ENCODE measurements at places on chromosomes 4 and X.
A peak's percentile ranks its signal among the peaks of the same experiment; 100 is the strongest.

DNA sequence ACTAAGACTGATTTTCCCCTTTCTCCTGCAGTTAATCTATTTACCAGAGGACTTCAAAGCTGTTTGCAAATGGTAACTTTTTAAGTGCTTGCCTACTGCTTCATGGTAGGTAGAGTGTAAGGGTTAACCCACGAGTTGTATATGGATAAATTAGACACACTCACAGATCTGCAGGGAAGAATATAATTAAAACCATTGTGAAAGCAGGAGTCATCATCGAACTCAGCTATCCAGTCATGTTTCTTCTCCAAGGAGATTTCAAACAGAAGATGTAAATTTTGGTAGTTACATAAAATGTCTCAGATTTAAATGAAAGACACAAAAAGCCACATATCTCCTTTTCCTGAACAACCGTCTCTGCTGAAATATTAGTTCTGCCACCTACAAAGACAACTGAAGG, 549 bp upstream of the XG start:
- DNase-seq = no peak

DNA sequence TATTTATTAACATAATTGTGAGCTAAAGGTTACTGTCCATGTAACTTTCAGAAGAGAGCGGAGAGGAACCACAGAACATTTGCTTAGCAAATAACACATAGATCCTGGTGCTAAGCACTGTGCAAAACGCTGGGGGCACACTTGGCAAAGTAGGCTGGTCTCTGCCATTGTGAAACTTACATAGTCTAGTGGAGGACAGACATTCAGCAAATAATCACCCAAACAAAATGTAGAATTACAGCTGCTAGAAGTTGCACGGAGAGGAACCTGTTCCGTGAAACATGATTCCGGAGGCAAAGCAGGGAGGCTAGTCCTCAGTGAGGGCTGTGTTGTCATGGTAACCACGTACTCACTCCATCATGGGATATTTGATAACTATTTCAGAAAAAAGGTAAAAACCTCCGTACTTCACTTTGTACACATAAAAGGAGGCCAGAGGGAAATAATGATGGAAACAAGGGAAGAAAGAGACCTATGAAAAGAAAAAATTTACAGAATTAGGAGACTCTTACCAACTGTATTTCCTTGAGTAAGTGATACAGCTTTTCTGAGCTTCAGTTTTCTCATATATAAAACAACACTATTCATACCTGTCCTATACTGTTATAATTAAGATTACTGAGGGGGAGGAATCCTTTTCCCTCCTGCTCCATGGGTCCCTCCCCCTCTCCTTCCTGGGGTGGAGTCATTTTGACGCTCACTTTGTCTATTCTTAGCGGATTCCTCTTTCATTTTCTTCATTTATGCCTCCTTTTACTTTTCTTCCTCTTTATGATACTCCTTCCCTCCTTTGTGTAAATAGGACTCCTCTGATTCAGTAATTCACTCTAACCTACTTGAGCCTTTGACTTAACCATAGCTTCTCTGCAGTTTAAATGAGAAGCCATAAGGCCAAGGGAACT, 825 bp upstream of the RASGEF1B start:
- peak; percentile 30 for DNase-seq

- peak; percentile 87 for DNase-seq
These were observed at the start of gene TIMP1 for GRCh38 chrX:47581731-47582647. Gene TIMP1 (plus strand): TSS chrX:47582436. CDS start chrX:47583416, 980 bp downstream.

- no peak for DNase-seq
These were observed 16.1 kb upstream of the HPF1 start for GRCh38 chr4:169773889-169774288.

GRCh38 chr4:138487230-138487629, 245.1 kb upstream of the SLC7A11 start:
- no peak for DNase-seq

DNA sequence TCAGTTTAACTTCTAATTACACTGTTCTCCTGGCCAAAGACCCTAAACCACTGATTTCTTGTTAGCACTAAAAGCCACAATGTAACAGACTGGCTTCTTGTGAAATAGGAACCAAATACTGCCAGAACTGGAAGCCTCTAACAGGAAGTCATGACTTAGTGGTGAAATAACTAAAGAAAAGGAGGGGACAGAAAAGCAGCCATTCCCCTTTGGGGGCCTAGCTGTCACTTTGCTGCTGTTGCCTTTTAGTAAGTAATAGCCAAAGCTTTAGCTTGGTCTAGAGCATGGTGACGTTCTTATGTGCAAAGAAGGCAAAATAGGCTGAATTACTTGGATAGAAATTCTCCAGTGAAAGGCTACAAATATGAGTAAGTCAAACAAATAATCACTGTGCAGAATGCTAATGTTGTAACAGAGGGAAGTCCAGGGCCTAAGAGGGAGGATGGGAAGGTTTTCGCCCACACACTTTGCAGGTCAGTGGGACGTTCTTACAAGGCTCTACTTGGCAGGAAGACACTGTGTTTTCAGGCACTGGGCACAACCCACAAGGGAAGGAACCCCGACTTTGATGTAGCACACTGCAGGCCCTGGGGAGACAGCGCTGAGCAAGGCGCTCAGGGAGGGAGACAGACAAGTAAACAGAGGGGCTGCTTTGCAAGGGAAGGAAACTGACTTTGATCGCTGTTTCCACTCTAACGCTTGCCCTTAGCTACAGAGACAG, 16.7 kb downstream of the GAB3 start:
- peak; percentile 55 for DNase-seq

DNA sequence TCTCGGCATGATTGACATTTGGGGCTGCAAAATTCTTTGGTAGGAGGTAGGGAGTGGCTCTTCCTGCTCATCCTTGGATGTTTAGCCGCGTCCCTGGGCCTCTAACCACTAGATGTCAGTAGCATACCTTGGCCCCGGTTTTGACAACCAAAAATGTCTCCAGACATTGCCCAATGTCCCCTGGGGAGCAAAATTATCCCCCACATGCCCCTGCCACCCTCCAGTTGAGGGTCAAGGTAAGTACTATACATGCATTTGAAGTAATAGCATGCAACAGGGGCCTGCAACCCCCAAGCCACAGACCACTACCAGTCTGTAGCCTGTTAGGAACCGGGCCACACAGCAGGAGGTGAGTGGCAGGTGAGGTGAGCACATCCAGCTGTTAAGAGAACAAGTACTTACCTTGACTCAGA, 17.6 kb upstream of the KIAA1210 start:
- no peak for DNase-seq

GRCh38 chrX:13923289-13923688, 106.4 kb upstream of the GPM6B start:
- DNase-seq = no peak

DNA sequence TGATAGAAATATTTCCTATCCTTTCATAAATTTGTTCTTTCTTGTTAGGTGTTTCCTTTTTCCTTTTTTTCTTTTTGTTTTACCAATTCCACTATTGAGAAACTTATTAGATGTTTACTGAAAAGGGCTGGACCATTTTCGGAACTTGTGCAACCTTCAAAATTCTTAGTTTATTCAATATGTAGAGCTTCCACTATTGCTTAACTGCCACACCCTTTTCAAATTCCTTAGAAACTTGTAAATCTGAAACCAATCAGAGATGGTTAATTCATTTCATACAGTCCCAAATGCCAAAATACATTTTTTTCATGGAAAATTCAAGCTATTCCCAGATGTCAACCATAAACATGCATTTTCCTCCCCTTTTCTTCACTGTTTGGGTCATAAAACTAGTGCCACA, 66.1 kb upstream of the SLC39A8 start:
- DNase-seq = no peak

DNA sequence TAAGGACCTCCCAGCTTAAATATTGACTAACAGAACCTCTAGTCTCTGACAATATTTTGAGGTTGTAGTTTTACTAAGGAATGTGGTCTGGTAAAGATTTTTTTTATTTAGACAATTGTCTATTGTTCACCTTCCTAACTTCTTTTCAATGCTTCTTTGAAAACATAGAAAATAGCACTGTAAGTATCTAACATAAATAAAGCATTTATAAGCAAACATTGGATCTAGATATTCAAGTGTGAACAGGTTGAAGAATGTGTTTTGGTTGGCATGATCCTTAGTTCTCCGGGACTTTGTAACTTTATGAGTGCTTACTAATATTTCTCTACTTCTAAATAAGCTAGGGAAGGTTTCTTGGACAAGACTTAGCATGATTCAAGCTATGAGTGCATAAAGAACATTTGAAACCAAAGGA, 285.4 kb upstream of the ARSJ start:
- DNase-seq = no peak

DNA sequence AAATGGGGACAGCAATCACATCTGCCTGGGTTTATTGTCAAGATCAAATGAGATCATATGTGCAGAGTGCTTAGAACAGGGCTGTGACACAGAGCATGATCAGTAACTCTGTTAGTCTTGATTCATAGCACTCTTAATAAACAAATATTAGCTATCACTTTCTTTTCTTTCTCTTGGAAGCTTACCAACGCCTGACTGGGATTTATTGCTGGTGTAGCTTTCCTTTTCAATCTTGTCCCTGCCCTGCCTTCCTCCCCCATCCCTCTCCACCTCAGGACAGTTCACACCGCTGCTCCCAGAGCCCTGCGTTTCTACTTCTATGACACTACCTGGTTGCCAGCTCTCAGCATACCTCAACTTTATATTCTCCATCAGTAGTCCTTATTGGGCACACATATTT, 120.7 kb downstream of the LDB2 start:
- no peak for DNase-seq

- DNase-seq = no peak
These were observed 77.3 kb downstream of the ARHGAP10 start for GRCh38 chr4:147809211-147809610.

- no peak for DNase-seq
These were observed 2.7 kb downstream of the GSX2 start for GRCh38 chr4:54102531-54103106.

GRCh38 chr4:100979736-100980135, 367.6 kb downstream of the PPP3CA start:
- no peak for DNase-seq

GRCh38 chr4:176538217-176538925, 218.6 kb downstream of the SPCS3 start:
- DNase-seq = peak; percentile 65

GRCh38 chrX:18098763-18099162, 121.9 kb downstream of the BEND2 start:
- no peak for DNase-seq

- no peak for DNase-seq
These were observed 113.0 kb downstream of the IQCM start for GRCh38 chr4:149702414-149703293.

- peak; percentile 23 for DNase-seq
These were observed 144.8 kb upstream of the UNC5C start for GRCh38 chr4:95693594-95693993.

DNA sequence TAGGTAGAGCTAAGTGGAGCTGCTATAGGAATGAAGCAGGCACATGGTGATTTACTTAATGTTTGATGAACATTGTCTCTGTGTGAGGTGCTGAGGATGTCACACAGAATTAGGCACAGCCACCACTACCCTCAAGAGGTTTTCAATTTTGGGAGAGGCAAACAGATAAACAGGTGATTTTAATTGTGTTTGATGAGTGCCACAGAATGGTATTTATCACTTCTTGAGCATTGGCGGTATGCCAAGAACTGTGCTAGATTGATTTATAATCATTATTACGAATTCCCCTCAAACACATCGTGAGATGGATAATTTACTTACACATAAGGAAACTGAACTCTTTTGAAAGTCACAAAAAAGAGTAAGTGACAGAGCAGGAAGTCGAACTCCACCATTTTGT, 74.8 kb downstream of the FREM3 start:
- no peak for DNase-seq

DNA sequence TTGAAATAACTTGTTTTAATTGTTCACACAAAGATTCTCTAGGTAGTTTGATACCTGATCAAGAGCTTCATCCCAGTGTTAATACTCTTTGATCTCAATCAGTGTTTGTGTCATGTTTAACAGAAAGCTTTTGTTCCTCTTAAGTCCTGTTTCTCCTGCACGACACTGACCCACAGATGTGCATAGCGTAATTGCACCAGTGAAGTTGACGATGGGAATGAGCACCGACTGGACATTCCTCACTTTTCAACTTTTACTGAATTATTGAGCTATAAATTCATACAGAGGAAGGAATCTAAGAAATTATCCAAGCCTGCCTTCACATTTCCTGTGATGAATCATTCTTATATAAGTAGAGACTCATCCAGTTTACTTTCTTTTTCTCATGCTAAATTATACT, 878.7 kb upstream of the TENM3 start:
- DNase-seq = no peak

GRCh38 chrX:39693298-39693697, 404.5 kb downstream of the BCOR start:
- DNase-seq = peak; percentile 3

- no peak for DNase-seq
These were observed 979.6 kb upstream of the POU3F4 start for GRCh38 chrX:82528525-82528924.

DNA sequence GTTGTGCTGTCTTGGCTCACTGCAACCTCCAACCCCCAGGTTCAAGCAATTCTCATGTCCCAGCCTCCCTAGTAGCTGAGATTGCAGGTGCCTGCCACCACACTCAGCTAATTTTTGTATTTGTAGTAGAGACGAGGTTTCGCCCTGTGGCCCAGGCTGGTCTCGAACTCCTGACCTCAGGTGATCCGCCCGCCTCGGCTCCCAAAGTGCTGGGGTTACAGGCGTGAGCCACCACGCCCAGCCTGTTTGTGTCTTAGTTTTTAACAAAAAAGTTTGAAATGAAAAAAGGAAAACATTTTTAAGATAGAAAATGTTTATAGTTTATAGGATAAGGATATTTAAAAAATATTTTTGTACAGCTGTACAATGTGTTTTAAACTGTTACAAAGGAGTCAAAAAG, 62.4 kb downstream of the CAPN6 start:
- DNase-seq = no peak

DNA sequence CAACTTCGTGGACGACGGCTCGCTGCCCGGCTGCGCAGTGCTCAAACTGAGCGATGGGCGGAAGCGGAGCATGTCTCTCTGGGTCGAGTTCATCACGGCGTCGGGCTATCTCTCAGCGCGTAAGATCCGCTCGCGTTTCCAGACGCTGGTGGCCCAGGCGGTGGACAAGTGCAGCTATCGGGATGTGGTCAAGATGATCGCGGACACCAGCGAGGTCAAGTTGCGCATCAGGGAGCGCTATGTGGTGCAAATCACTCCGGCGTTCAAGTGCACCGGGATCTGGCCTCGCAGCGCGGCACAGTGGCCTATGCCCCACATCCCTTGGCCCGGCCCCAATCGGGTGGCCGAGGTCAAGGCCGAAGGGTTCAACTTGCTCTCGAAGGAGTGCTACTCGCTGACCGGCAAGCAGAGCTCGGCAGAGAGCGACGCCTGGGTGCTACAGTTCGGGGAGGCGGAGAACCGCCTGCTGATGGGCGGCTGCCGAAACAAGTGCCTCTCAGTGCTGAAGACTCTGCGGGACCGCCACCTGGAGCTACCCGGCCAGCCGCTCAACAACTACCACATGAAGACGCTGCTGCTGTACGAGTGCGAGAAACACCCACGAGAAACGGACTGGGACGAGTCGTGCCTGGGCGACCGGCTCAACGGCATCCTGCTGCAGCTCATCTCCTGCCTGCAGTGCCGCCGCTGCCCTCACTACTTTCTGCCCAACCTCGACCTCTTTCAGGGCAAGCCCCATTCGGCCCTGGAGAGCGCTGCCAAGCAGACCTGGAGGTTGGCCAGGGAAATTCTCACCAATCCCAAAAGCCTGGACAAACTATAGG, 1.5 kb downstream of the MAB21L2 start:
- no peak for DNase-seq

Data from NCI-H226 (cell line).